Stimulated activated CD8-positive, alpha-beta memory T cell treated with anti-CD3 and anti-CD28 coated beads, Interleukin-15, amount 100 ng/mL, for 24 hours (primary cell): ENCODE measurements at places on chromosomes 1 and 21.

DNA sequence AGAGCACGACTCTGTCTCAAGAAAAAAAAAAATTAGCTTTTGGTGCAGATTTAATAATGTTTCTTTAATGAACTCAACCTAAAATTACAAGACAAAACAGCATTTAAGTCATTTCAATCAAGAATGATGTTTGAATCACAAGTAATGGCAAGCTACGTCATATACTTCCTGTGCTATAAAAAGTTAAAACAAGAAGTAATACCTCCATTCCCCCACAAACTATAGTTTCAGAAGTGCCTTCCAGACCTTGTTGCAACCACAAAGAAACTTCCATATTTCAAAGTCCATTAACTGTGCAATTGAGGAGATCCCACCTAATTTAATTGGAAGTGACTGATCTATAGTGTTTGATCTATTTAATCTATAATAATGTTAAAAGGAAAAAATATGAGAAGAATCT lies 15.1 kb downstream of the NRDC start:
- DNase-seq, result no peak

DNA sequence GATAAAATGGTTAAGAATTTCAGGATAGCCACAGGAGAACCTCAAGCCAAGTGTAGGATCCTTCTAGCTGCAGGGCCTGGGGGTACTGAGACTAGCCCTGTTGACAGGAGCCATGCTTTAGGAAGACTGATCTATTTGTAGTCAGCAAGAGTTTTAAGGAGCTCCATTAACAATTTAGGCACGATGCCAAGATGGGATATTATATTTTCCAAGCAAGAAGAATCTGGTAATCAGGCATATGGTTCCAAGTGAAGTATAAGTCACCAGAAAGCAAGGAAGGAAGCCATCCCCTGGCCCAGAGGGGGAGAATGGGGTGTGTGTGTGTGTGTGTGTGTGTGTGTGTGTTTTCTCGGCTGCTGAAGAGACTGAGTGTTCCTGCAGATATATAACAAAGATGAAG lies 7.0 kb downstream of the IFNAR2 start:
- no peak for DNase-seq

- no peak for DNase-seq
Measured at GRCh38 chr21:35249636-35250035, 200.5 kb upstream of the RUNX1 start.

DNA sequence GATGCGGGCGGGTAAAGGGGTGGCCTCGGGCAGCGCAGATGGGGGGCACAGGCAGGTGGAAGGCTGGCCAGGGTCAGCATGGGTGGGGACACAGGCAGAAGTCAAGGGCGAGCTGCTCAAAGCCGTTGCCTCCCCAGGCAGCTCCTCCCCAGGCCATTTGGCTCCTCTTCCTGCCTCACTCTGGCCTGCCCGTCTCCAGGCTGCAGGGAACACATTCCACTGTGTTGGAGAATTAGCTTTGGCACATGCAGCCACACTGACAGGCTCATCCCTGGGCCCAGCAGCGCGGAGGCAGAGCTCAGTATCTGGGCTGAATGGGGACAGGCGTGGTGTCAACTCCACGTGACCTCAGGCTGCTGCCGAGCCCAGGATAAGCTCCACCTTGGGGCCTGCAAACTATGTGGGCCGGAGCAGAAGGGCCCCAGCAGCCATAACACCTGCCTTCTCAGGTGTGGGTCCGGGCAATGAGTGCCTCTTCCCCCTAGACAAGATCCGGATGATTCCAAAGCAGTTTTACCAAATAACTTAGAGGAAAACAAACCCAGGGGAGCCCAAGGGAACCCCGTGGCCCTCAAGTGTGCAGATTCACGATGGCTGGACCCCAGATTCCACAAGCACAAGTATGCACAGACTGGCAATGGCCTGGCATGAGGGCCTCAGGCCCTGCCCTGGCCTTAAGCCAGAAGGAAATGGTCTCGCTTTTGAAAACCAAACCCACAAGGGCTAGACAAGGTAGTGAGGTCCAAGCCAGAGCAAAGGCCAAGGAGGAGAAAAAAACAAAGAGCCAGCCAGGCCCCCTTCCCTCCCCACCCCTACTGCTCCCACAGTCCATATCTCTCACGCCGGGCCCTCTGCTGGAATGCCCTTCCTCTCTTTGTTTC lies 40.2 kb downstream of the HSPG2 start:
- DNase-seq, result no peak

DNA sequence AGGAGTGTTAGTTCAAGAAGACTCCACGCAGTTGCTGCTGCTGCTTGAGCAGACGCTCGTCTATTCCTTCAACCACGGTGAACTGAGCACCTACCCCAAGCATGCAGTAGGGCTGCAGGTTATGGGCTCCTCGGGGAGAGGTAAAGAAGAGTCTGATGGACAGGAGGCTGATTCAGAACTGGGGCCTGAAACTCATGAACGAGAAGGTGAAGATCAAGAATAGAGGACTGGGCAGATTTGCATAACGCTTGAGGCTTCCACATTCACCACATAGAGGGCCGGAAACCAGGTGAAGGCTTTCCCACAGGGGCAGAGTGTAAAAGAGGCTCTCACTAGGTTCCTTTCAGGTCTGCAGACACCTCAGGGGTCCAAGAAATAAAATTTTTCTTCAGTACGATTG lies 9.1 kb downstream of the ABCA4 start:
- DNase-seq, result no peak

GRCh38 chr21:41369920-41370839 lies 8.4 kb downstream of the MX2 start:
- no peak for DNase-seq

- DNase-seq, result no peak
Measured at GRCh38 chr1:61056196-61056572, 26.2 kb upstream of the NFIA start.

- DNase-seq, result no peak
Measured at GRCh38 chr1:71252900-71253299, 172.1 kb upstream of the ZRANB2 start.

DNA sequence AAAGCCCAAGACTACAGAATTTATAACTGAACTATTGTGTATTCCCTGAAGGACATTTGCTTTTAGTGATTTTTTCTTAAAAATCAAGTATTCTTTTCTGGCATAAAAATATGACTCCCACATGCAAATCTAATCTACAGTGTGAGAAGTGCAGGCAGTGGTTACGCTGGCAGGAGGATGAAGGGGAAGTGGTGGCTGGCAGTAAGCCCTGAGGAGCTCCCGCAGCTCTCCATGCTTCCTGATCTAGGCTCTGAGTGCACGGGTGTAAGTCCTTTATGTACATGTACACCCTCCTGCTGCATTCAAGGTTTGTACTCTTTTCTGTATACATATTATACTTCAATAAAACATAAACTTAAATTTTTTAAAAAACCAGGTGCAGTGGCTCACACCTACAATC lies 67.5 kb upstream of the PRDX6 start:
- no peak for DNase-seq

DNA sequence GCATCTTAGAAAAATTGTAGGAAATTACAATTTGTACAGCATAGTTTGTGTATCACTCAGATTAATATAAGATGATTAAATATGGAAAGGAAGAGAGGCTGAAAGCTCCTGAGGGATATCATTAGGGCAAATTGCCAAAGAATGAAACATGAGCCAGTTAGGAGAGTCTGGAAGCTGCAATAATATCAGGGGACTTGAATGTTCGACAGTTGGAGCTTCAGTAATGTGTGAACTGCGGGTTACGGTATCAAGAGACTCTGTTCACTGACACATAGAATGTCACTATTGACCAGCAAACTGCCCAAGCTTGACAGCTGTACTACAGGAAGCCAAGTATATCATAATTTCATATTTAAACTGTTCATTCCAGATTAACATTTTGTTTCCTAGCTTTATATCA lies 157.2 kb downstream of the DENND1B start:
- DNase-seq, result no peak

- DNase-seq, result no peak
Measured at GRCh38 chr1:244050835-244051444, at the start of gene ZBTB18. Gene ZBTB18 (plus strand): TSS chr1:244051283. CDS start chr1:244051432, 149 bp downstream.

DNA sequence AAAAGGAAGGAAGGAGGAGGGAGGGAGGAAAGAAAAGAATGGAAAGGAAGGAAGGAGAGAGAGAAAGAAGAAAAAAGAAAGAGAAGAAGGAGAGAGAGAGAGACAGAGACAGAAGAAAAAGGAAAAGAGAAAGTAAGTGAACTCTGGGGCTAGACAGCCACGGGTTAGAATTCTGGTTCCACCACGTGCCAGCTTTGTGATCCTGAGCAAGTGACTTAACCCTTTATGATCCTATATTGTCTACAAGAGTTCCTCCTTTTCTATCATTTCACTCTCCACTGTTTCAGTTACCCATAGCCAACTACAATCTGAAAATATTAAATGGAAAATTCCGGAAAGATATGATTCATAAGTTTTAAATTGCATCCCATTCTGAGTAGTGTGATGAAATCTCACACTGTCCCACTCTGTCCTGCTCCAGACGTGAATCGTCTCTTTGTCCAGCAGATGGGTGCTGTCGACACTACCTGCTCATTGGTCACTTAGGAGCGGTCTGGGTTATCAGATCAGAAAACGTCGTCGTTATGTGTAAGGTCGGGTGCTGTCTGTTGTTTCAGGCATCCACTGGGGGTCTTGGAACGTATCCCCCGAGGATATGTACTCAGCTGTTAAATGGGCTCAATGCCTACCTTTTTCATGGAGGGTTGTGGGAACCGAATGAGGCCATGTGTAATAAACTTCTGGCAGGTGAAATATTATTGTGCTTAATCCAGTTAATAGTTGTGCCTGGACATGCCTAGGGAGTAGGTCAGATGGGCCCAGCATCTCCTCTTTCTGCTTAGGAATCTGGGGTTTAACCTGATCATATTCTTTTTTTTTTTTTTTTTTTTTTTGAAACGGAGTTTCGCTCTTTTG lies 19.1 kb downstream of the TMEM51 start:
- DNase-seq, result no peak

DNA sequence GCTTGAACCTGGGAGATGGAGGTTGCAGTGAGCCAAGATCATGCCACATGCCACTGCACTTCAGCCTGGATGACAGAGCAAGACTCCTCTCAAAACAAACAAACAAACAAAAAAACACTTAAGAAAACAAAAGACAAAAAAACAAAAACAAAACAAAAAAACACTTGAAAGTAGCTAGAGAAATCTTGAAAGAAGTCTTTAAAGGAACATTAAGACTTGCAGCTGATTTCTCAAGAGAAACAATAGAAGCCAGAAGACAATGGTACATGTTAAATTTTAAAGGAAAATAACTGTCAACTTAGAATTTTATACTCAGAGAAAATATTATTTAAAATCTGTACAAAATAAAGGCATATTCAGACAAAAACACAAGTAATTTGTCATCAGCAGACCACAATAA lies 71.3 kb downstream of the HLX start:
- DNase-seq, result no peak

- no peak for DNase-seq
Measured at GRCh38 chr21:31901315-31901714, 28.5 kb downstream of the HUNK start.

DNA sequence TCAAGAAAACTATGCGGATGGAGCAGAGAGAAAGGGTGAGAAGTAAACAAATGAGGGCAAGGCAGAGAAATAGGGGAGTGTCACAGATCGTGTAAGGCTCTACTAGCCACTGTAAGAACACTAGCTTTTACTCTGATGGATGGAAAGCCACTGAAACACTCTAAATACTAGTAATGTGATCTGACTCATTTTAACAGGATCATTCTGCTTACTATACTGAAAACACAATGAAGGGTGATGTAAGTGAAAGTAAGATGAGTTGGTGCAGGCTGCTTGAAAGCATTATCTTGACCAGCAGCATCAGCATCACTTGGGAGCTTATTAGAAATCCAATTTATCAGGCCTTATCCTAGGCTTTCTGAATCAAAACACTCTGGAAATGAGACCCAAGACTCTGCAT lies 32.7 kb downstream of the TUT4 start:
- DNase-seq, result no peak

DNA sequence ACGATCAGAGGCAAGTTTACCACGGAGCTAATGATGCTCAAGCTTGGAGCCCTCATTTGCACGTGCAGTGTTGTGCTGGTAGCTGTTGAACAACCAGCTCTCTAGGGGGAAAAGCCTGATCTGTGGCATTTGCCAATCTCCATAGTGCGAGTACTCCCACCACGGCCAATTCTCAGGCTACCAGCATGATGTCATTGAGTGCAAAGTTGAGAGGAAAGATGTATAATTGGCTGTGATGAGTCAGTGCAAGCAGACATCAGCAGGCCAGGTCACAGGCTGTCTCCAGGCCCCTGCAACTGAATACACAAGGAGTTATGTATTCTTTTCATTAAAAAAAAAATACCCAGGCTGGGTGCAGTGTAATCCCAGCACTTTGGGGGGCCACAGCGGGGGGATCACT lies 233.1 kb upstream of the VAMP3 start:
- DNase-seq, result no peak

GRCh38 chr1:161038523-161039153 lies at the start of gene TSTD1:
Gene TSTD1 (minus strand): TSS chr1:161038964. CDS start chr1:161038889, 75 bp downstream.
- DNase-seq, result peak; percentile 63

DNA sequence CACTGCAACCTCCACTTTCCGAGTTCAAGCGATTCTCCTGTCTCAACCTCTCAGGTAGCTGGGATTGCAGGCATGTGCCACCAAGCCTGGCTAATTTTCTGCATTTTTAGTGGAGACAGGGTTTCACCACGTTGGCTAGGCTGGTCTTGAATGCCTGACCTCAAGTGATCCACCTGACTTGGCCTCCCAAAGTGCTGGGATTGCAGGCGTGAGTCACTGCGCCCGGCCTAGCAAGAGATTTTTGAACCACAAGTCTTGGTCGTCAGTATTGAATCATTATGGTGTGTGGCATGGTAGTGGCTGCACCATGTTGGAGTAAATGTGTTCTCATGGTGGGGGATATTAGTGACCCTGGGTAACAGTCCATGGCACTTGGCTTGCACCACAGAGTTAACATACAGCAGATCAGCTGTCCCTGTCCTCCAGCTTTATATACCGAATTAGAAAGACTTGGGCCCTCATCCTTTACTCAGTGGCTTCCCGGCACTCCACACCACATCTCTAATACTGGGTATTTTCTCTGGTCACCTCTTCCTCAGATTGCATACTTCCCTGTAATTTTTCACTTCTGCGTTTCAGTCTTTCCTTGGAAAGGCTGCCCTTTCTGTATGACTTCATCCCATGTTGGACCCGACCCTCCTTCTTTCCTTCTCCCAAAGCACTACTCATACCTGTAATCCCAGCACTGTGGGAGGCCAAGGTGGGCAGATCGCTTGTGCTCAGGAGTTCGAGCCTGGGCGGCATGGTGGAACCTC lies 25.1 kb downstream of the AK4 start:
- DNase-seq, result no peak

DNA sequence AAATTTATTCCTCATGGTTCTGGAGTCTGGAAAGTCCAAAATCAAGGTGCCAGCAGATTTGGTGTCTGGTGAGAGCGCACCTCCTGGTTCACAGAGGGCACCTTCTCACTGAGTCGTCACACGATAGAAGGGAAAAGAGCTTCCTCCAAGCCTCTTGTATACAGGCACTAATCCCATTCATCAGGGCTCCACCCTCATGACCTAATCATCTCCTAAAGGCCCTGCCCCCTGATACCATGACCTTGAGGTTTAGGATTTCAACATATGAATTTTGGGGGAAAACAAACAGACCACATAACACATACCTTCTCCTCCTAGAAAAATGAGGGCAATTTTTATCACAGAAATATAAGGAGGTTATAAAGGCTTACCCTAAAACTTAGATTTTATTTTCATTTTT lies 88.0 kb upstream of the NFIA start:
- no peak for DNase-seq

GRCh38 chr1:186985889-186986491 lies 157.2 kb downstream of the PLA2G4A start:
- DNase-seq, result no peak

- DNase-seq, result no peak
Measured at GRCh38 chr1:97634758-97635157, 286.1 kb downstream of the DPYD start.
